ENCODE measurements at places on chromosomes 7 and 10. TPM values are rescaled to one million over a fixed set of nuclear protein-coding genes. Genes with fewer than 3 reads are reported as not detected.

DNA sequence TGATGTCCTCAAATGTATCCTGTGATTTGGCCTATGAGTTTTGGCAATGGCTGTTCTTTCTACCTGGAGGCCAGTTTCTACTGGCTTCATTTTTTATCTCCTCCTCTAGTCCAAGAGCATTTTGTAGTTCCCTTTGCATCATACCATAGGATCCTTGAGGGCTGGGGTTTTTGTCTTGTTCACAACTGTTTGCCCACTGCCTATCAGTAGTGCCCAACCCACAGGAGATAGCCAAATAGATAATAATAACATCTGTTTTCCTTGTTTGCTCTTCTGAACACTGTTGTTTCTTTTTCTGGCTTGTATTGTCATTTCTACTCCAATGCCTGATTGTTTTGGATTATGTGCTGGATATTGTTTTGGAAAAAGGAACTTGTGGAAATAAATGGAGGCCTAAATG, 3.4 kb downstream of the CDK1 start:
- no peak for DNase-seq

- DNase-seq, result no peak
These were observed 4.3 kb upstream of the AKR1C3 start for GRCh38 chr10:5089865-5090264.

- no peak for DNase-seq
These were observed 38.2 kb upstream of the BET1 start for GRCh38 chr7:94042381-94042780.

GRCh38 chr7:115356999-115357702, 435.3 kb downstream of the MDFIC start:
- no peak for DNase-seq

DNA sequence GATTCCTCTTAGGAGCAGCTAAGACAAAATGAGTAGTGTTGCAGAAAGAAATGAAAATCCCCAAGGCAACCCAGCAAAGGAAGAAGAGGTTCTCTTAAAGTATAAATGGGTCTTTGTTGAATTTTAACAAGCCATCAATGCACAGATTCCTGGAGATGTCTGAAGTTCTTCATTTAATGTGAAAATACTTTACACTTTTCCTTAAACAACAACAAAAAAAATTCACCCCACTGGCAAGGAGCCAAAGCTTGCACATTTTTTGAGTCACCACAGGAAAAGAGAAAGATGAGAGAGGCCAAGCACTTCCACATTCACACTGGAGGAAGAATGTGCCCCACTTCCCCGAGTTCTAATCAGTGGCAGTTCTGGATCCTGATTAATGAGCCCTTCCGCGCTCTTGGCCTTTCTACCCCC, 286.4 kb upstream of the MEOX2 start:
- no peak for DNase-seq

DNA sequence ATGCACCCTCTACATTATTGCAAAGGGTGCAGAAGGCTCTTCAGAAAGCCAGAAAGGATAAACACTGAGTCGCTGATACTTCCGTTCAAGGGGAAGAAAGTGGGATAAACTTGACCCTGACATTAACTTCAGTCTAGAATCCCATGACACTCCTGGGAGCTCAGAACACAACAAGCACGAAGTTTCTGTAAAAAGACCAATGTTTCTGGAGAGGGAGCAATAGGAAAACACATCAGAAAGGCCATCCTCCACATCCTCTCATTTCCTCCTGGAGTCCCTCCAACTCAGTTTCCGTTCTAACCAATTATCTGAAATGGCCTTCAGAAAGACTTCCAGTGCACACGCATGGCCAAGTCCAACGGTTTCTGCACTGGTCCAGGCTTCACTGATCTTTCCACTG, 113.5 kb downstream of the SORBS1 start:
- DNase-seq, result no peak

DNA sequence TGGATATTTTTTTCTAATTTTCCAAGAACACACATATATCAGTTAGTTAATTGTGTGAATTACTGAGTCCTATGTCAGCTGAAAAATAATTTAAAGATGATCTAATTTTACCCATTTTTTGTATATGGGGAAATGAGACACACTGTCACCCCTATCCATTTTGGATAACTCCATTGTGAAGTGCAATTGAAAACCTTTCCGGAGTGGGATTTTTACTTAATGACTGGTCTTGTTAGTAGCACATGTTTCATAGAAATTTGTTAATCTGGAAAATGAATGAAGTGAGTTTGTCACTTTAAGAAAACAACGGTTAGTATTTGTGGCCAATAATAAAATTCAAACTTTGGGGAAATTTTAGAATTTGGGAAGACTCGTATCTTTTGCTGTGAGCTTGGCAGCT, 2.0 kb downstream of the GARS1 start:
- peak; percentile 32 for DNase-seq

DNA sequence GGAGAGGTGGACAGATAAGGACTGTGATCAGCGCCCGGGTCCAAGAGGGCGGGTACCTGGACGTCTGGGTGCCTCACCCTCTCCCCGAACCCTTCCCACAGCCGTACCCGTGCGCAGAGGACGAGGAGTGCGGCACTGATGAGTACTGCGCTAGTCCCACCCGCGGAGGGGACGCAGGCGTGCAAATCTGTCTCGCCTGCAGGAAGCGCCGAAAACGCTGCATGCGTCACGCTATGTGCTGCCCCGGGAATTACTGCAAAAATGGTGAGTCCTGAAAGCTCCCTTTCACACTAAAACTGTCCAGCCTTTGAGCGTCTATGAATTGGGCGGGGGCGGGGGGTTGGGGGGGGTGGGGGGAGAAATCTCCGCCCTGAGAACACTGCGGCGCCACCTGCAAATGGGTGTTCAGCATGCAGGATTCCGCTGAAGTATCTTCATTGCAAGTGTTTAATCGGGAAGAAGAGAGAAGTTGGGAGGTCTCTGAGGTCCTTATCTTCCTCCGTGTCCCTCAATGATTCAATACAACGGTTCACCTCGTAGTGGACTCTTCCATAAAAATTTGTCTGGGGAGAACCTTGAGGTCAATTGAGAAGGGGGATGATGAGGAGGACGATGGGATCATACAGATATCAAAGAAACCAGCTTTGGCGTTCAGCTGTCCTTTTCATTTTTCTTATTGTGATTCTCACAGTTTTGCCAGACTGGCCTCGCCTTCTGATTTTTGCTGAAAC, 906 bp downstream of the DKK1 start:
- peak; percentile 76 for DNase-seq

DNA sequence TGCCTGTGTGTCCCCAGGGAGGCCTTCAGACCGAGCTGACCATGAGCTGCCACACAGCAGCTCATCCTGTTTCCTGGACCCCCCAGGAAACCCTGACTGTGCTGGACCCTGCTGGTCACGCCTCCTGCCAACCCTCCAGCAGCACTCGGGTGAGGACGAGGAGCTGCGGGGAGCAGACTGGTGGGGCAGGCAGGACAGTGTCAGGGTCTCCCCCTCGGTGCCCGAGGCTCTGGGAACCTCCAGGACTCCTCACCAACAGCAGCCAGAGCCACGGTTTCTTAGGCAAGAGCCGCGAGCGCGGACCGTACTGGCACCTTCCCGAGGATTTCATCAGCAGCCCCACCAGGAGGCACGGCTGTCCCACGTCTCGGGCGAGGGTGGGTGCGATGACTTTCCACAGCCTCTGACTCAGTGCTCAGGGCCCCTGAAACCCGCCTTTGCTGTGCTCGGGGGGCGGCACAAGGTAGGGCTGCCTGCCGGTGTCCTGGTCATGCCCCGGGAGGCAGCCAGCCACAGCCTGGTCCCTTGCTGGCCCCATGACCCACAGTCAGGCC, 186.9 kb downstream of the ELFN1 start:
- peak; percentile 72 for DNase-seq

DNA sequence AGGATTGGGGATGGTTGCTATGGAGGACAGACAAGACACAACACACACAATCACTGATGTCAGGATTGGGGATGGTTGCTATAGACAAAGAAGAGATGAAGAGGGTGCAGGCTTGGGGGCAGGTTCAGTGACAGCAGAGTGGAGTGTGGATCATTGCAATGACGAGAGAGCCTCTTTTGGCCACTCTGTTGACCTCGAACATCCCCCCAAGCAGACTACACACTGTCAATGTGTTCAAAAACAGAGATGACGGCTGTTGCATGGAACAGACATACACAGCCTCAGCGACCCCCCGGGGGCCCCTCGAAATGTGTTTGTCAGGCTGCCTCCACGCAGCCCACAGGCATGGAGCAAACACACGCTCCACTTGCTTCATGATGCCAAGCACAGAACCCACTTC, 133.0 kb downstream of the PTPRN2 start:
- peak; percentile 14 for DNase-seq

DNA sequence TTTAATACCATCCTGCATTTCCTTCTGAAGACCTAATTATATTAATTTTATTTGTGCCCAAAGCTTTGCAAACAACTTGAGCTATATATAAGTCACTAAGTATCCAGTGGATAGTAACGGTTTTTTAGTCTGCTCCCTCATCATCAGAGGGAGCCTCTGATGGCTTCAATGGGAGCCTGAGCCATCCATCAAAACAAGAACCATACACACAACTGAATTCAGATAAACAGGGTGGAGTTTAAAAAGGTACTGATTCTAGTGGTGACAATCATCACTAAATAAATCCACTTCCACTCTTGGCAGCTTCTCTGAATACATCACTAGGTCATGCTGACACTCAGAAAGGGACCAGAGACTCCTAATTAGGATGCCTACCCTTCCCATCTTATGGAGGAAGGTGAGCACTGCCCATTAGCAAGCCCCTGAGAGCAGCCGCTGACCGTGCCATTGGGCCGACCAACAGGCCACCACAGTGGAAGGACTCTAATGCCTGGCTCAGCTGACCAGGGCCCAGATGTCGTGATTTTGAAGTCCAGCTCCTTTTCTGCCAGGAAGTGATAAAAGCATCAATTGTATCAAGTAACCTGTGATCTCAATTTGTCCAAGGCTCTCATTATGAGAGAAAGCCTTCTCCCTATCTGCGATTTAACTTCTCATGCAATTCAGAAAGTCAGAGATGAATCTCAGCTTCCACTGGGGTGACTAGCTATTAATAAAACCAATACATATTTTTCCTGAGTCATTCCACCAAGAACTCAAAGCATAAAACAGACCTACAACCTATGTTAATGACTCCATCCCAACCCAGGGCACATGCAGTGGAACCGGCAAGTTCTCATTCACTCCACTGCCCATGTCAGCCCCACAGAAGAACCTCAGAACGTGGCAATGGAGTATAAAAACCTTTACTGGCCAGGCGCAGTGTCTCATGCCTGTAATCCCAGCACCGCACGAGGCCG, 13.1 kb downstream of the VOPP1 start:
- peak; percentile 53 for DNase-seq

DNA sequence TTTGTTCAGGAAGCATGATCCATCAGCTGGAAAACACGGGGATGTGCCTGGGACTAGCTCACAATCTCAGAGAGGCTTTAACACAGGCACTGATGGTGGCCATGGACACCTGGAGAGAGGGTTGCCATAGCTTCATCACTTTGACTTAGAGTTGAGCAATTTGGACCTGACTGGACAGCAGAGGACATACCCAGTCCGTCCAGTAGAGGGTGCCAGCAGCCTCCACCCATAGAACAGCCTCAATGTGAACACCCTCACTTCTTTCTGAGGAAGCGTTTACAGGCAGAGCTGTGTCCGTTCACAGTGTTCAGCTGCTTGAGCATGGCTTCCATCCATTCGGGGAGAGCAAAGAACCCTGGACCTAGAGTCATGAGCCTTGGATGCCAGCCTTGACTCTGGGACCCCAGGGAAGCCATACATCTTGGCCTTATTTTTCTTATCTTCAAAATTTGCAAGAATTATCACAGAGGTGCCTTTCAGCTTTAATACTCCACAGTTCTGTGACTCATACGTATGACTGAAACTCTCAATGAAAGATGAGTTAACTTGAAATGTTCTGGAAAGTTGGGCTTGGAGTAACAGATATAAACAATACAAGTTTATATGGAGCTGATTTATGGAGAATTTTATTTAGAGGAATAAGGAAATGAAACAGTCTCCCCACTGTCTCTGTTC, 302.9 kb upstream of the PODXL start:
- DNase-seq, result peak; percentile 87

DNA sequence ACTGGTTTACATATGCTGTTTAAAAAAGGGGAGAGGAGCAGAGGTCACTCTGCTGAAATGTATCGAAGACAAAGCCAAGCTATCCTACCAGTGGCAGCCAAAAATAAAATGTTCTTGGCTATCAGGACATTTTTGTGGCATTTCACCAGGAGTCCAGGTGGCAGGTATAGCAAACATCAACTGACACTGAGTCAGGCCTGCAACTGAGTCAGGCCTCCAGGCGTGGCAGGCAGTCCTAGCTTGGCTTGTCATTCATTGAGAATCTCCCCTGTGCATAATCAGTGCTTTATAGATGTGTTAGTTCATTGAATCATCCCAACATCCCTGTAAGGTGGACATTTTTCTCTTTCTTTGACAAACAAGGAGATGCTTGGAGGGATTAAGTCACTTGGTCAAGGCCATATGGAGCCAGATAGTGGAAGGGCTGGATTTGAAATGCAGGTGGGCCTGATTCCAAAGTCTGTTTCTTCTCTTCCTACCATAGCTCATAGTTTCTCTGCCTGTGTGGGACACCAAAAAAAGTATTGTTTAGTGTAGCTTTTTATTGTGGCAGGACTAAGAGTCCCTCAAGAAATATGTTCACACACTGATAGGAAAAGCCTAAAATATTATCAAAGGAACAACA, 4.3 kb downstream of the DYNC1I1 start:
- DNase-seq, result no peak

DNA sequence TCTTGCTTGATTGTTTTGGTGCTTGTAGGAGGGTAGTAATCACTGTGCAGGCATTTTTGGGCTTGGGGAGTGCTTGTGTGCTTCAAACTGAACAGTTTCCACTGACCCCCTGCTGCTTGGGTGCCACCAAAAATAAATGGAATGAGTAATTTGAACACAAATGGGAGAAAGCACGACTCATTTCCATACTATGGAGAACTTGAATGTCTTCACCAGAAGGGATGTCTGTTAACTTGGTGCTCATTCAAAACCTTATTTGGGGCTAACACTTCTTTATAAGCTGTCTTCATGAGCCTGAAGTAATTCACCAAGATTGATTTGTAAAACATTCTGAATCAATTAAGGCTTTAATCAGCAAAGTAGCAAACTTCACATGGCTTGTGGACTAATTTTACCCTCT, 560.3 kb downstream of the SDK1 start:
- no peak for DNase-seq

DNA sequence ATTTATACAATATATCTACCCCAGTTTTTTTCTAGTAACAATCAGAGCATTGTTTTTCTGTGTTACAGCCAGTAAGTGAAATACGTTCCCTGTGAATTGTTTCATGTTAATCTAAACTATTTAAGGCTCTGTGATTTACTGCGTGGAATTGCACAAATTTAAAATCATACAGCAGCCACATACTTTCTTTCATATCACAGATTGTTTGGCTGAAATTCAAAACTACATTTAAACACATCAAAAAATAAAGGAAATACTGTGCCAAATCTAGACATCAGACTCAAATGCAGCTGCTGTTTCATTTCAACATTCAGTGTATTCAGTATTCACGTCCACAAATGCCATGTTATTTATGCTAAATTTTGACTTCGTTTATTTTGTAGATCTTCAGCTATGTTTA, 242.6 kb upstream of the HGF start:
- no peak for DNase-seq

- DNase-seq, result no peak
These were observed 74.8 kb downstream of the LCOR start for GRCh38 chr10:96906864-96907263.

The COL28A1 gene
- 0.29 TPM for total RNA-seq

The LEP gene
- total RNA-seq, result 0.36 TPM

The TMEM236 gene
- total RNA-seq, result under 0.01 TPM

The BTAF1 gene
- total RNA-seq, result 47.4 TPM

The HTR7 gene
- total RNA-seq, result 9.8 TPM

The FGFBP3 gene
- total RNA-seq, result 1.2 TPM

The ADARB2 gene
- total RNA-seq, result not detected

Data from osteoblast (primary cell).